Caki2 (cell line): ENCODE measurements at places on chromosomes 6 and 20. TPM values are rescaled to one million over a fixed set of nuclear protein-coding genes. Genes with fewer than 3 reads are reported as not detected.

APOBEC2 gene
- total RNA-seq = not detected in 2 replicates

PAX1 gene
- not detected in 2 replicates for total RNA-seq

MCHR2 gene
- total RNA-seq = not detected in 2 replicates

OSTM1 gene
- 10.3 and 14.5 TPM in 2 replicates for total RNA-seq

DEFB132 gene
- not detected in 2 replicates for total RNA-seq

RWDD1 gene
- total RNA-seq = 8.3 and 38.0 TPM in 2 replicates

PTGIS gene
- total RNA-seq = not detected in 2 replicates

CRISP3 gene
- not detected in 2 replicates for total RNA-seq

NT5E gene
- 46.2 and 47.0 TPM in 2 replicates for total RNA-seq

IYD gene
- total RNA-seq = not detected in 2 replicates

SLC22A3 gene
- total RNA-seq = 2.4 and 2.5 TPM in 2 replicates

CST2 gene
- total RNA-seq = 240 and 270 TPM in 2 replicates

SIRPD gene
- not detected in 2 replicates for total RNA-seq

THBD gene
- total RNA-seq = 15.7 TPM in 2 replicates

GLP1R gene
- not detected in 2 replicates for total RNA-seq

LY6G6C gene
- not detected in 2 replicates for total RNA-seq

PPIL6 gene
- 3.5 and 13.2 TPM in 2 replicates for total RNA-seq

ZNF334 gene
- total RNA-seq = 0.24 TPM in 1 of 2 replicates, not detected in the other

ADGRF4 gene
- total RNA-seq = 3.9 and 6.5 TPM in 2 replicates

GGTLC1 gene
- total RNA-seq = not detected in 2 replicates

EYA2 gene
- total RNA-seq = not detected in 2 replicates

BFSP1 gene
- total RNA-seq = 26.7 and 37.0 TPM in 2 replicates

FAM162B gene
- not detected in 2 replicates for total RNA-seq

ADTRP gene
- not detected in 2 replicates for total RNA-seq

TAF11 gene
- total RNA-seq = 43.8 and 46.4 TPM in 2 replicates

OPRL1 gene
- 0.38 and 0.84 TPM in 2 replicates for total RNA-seq

CLIC1 gene
- 1,335 and 1,598 TPM in 2 replicates for total RNA-seq

TBX18 gene
- not detected in 2 replicates for total RNA-seq

DEFB129 gene
- not detected in 2 replicates for total RNA-seq

EPPIN gene
- total RNA-seq = not detected in 2 replicates

LAMA4 gene
- total RNA-seq = 12.0 and 12.4 TPM in 2 replicates

ATXN1 gene
- 18.7 and 23.8 TPM in 2 replicates for total RNA-seq

B3GALT4 gene
- not detected in 2 replicates for total RNA-seq

TUBB2B gene
- 3.0 and 5.3 TPM in 2 replicates for total RNA-seq

GCM1 gene
- not detected in 2 replicates for total RNA-seq

OR12D3 gene
- not detected in 2 replicates for total RNA-seq

ZHX3 gene
- total RNA-seq = 3.5 and 5.9 TPM in 2 replicates

TRIM26 gene
- total RNA-seq = 46.4 and 73.6 TPM in 2 replicates

VSX1 gene
- total RNA-seq = not detected in 2 replicates

ANKRD66 gene
- total RNA-seq = not detected in 2 replicates

LBP gene
- total RNA-seq = not detected in 2 replicates

KCNK5 gene
- total RNA-seq = 0.74 and 3.0 TPM in 2 replicates
